ENCODE measurements at places on chromosomes 1 and 21.
A peak's percentile ranks its signal among the peaks of the same experiment; 100 is the strongest.

- no peak for DNase-seq
These were observed 541.3 kb downstream of the DPYD start for GRCh38 chr1:97379387-97380075.

DNA sequence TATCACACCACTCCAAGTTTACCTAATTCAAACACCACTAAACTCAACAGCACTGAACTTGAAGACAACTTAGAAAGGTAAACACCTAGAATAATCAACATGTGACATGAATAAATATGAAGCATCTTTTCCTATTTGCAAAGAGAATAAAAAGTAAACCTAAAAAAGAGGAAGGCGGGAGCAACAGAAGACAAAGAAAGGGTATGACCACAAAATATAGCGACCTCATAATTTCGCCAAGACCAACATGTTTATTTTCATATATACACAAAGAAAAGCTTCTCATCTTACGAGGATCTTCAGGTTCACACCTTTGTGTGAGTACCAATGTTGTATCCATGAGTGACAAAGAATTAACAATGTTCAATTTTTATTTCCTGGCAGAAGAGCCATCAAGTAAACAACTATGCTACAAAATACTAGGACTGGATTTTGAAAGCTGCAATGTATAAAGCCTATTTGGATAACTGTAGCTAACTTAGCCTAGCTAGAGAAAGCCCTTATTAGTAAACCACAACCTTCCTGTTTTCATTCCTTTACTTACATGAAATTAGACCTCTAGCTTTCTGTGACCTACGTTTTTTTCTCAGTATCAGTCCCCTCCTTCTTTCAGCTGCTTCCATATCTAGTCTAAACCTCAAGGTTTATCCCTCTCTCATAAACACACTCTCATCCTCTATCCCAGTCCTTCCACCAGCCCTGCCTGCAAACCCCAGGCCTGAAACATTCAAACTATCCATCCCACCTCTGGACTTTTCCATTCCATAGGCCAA, 21.3 kb upstream of the PHTF1 start:
- DNase-seq = no peak

DNA sequence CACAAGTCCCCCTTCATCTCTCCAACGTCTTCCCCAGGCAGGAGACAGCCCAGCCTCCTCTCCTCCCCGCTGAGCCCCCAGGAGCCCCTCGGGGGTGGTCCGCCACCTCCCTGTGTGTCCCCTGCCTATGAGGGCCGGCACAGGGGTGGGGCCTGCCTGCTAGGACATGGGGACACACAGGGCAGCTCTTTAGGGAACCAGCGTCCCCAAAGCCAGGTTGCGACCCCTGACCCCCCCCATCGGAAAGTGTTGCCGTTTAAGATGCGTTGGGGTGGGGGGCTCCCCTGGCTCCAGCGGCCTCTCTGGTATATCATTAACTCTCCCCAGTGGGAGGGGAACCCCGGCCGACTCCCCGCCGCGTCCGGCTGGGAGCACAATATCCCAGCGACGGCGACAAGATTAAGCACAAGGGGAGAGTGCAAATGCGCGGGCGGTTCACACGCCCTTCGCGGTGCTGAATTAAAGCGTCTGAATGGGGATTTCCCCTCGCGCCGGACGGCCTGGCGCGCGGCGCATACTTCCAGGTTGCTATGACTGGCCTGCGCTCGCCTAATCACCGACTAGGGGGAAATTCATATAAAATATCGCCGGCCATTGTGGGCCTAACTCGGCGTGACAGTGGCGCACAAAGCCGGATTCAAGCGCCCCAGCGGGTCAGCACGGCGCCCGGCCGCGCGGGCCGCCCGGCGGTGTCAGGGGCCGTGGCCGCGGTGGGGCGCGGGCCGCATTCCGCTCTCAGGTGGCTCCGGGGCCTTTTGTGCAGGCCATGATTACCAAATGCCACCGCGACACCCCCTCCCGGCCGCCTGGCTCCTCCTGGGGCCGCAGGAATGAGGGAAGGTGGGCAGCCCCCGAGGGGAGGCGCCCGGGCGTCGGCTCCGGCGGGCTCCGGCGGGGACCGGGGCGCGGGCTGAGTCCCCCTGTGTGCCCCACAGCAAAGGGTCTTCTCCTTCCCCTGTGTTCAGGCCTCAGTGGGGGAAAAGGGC, 30.9 kb downstream of the WNT3A start:
- peak; percentile 50 for DNase-seq

DNA sequence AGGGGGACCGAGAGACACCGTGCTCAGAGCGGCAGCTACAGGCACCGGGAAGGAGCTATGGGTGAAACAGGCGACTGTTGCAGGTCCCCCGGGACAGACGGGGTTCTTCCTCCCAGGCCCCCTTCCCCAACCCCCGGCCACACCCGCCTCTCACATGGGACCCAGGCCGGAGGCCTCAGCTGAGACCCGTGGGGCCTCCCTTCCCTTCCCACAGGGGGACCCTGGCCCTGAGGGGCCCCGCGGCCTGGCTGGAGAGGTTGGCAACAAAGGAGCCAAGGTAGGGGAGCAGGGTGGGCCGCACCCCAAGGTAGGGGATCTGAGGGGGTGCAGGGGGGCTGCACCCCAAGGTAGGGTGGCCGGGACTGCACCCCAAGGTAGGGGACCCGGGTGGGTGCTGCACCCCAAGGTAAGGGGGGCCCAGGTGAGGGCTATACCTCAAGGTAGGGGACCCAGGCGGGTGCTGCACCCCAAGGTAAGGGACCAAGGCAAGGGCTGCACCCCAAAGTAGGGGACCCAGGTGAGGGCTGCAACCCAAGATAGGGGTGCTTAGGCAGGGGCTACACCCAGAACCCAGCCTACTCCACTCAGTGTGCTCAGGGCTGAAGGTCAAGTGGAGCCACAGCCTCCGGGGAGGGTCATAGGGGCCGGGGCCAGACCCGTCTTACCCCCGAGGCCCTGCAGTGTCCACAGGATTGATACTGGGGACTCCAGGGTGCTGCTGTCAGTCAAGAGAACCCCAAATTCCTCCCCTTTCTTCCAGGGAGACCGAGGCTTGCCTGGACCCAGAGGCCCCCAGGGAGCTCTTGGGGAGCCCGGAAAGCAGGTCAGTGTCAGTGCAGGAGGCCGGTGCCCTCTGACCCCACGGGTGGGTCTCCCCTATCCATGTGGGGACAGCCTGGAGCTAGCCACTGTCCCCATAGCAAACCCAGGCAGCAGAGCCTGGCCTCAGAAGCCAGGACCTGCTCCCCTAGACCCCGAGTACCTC, 22.7 kb downstream of the COL6A2 start:
- DNase-seq = no peak

DNA sequence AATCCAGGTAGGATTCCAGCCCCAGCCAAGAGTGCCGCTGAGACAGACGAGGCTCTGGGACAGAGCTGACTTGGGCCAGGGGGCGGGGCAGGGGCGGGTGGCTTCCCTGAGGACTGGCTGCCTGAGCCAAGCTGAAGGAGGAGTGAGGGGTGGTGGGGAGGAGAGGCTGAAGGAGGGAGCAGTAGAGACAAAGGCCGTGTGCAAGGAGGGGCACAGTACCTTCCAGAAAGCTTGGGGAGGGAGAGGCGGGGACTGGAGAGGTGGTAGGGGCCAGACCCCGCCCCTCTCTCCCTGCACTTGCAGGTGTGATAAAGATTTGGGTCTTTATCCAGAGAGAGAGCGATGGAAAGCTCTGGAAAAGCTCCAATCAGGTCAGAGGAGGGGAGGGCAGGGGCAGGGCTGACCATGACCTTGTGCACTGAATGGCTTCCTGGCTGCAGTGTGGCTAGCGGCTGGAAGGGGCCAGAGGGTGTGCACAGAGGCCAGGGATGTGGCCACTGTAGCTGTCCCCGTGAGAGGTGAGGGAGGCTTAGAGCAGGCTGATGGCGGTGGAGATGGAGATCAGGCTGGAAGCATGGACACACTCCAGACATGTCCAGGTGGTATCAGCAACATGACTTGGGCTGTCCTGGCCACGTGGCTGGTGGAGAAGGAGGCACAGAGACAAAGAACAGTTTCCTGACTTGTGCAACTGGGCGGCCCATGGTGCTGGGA, 6.7 kb upstream of the EPHA8 start:
- no peak for DNase-seq

DNA sequence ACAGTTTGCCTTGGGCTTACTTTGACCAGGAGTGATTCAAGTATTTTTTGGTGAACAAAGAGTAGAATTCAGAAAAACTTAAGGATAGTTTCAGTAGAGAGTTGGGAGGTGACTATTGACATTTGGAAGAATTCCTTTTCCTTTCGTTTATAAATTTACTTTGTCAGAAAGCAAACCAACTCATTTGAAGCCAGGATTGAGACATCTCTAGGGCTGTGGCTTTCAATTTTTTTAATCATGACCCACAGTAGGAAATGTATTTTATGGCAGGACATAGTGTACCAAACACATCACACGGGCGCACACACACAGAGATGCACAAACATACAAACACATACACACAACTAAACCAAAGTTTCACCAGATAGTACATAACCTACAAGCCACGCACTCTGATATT, 24.1 kb downstream of the NR5A2 start:
- no peak for DNase-seq

GRCh38 chr1:19372136-19372514, 60.0 kb downstream of the SLC66A1 start:
- no peak for DNase-seq

GRCh38 chr21:45142469-45143308, 68.3 kb downstream of the ADARB1 start:
- DNase-seq = no peak

- DNase-seq = no peak
These were observed 8.3 kb upstream of the TINAGL1 start for GRCh38 chr1:31567956-31568570.

DNA sequence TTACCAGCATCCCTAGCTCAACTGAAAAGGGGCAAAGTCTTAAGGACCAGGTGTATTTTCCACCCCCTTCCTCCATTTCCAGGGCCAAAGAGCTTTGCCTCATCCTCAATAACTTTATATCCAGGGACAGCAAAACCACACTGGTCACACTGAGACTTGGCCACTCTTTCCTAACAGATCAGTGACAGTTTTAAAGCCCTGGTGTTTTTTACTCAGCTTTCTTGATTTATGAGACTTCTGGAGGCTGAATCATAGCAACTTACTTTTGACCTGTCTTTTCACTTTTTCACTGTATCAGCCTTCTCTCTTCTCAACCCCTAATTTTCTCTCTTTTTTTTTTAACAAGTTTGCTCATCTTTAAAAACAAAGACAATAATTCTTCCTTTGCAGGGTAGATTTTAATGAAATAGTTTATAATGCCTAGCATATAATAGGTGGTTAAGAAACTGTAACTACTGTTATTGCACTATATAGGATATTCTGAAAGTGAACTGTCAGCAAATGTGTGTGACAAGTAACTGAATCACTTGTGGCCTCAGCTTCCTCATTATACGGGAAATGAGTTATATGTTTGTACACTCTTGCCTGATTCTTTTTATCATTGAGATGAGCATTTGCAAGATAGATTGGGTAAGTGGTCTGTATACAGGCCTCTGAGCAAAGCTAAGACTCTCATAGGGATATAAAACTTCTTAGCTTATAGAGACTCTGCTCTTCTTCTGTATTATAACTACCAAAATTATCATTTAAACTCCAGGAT, 19.7 kb upstream of the DYNLT5 start:
- peak; percentile 93 for DNase-seq

- no peak for DNase-seq
These were observed 416.8 kb upstream of the NCAM2 start for GRCh38 chr21:20581361-20581760.

GRCh38 chr1:82733645-82734044, 932.9 kb downstream of the ADGRL2 start:
- no peak for DNase-seq

GRCh38 chr1:228416217-228416933, at the start of gene TRIM17:
TSS of gene TRIM17 (minus strand) at chr1:228416861. CDS start at chr1:228415072, 1,789 bp downstream.
- no peak for DNase-seq

- DNase-seq = peak; percentile 76
These were observed 16.0 kb downstream of the HHAT start for GRCh38 chr1:210344706-210345105.

DNA sequence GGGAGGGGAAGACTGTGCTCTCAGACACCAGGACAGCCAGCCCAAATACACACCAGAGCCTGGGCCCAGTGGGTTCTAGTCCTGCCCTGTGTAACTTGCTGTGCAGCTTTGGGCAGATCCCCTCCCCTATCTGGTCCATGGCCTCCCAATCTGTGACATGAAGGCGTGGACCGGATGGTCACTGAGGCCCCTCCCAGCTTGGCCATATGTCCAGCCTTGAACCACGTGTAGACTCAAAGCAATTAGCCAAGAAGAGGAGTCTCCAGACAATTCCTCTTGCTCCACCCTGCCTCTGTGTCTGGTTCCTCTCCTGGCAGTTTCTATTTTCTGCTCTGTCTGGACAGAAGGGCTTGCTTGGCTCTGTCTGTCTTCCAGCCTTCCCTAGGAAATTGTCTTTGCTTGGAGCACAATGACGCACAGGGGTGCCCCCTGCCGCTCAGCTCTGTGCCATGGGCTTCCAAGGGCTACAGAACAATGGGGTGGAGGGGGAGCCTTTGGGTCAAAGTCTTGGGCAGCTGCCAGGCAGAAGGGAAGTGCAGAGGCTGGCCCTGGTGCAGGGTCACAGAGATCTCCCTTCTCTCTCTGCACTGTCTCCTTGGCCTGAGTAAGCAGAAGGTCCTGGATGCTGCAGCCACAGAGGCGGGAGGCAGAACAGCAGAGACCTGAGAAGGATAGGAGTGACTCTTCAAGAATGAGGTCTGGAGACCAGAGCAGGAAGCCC, 66.1 kb downstream of the TENT5C start:
- DNase-seq = peak; percentile 50

DNA sequence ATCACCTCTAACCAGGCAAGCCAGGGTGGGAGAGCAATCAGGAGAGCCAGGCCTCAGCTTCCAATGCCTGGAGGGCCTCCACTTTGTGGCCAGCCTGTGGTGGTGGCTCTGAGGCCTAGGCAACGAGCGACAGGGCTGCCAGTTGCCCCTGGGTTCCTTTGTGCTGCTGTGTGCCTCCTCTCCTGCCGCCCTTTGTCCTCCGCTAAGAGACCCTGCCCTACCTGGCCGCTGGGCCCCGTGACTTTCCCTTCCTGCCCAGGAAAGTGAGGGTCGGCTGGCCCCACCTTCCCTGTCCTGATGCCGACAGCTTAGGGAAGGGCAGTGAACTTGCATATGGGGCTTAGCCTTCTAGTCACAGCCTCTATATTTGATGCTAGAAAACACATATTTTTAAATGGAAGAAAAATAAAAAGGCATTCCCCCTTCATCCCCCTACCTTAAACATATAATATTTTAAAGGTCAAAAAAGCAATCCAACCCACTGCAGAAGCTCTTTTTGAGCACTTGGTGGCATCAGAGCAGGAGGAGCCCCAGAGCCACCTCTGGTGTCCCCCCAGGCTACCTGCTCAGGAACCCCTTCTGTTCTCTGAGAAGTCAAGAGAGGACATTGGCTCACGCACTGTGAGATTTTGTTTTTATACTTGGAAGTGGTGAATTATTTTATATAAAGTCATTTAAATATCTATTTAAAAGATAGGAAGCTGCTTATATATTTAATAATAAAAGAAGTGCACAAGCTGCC, 19.8 kb downstream of the CSF1 start:
- no peak for DNase-seq

- peak; percentile 42 for DNase-seq
These were observed 28.1 kb upstream of the C1QA start for GRCh38 chr1:22608361-22608760.
